ENCODE measurements at places on chromosomes 1 and 21. TPM values are rescaled to one million over a fixed set of nuclear protein-coding genes. Genes with fewer than 3 reads are reported as not detected.

SPRR3 gene
- not detected for total RNA-seq

DISC1 gene
- total RNA-seq: 5.5 TPM

FALEC gene
- total RNA-seq: 0.33 TPM

PRKAA2 gene
- total RNA-seq: 4.4 TPM

FAM177B gene
- total RNA-seq: not detected

HHAT gene
- total RNA-seq: 11.4 TPM

SPRR5 gene
- total RNA-seq: not detected

CYP4Z1 gene
- not detected for total RNA-seq

OTUD7B gene
- total RNA-seq: 16.6 TPM

RGSL1 gene
- total RNA-seq: not detected

CRYAA gene
- total RNA-seq: not detected

CGN gene
- not detected for total RNA-seq

CNIH3 gene
- total RNA-seq: 21.2 TPM

FAAH gene
- 0.72 TPM for total RNA-seq

ARHGEF16 gene
- 0.66 TPM for total RNA-seq

TMEM52 gene
- 0.43 TPM for total RNA-seq

FCGR3A gene
- total RNA-seq: not detected

PYHIN1 gene
- not detected for total RNA-seq

SPRR1B gene
- not detected for total RNA-seq

RGS4 gene
- total RNA-seq: 809 TPM

ARMH1 gene
- 0.91 TPM for total RNA-seq

PSEN2 gene
- total RNA-seq: 14.8 TPM
